ENCODE measurements at places on chromosomes 12 and 14. TPM values are rescaled to one million over a fixed set of nuclear protein-coding genes. Genes with fewer than 3 reads are reported as not detected.

Gene MYF5
- total RNA-seq = not detected

DNA sequence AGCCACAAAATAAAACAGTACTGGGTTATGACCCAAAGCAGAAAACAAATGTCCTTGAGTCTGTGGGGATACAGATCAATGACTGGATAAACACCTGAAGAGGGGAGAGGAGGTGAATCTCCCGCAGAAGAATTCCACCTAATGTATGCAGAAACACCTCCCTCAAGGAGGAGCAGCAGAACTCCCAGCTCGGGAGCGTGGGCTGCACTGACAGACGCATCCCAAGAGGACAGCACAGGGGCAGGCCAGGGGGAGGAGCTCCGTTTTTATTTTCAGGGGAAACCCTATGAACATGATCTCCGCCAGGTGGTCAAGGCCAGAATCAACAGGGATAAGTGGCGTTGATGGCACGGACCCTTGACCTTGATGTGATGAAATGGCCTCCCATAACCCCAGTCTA is 41.8 kb upstream of the PPP2R5C start:
- no peak for DNase-seq

DNA sequence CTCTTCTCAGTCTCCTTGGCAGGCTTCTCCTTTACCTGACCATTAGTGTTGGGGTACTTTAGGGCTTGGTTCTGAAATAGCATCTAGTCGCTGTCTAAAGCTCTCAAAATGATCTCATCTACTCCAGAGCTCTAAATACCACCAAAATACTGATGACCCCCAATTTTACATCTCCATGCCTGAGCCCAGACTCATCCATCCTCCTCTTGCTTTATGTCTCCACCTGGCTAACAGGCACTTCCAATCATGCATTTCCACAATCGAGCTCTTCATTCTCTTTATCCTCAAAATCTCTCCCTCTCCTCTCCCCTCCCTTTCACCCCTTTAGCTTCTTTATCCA is 40.5 kb upstream of the PTGR2 start:
- DNase-seq = no peak

Gene SYT10
- total RNA-seq = not detected

DNA sequence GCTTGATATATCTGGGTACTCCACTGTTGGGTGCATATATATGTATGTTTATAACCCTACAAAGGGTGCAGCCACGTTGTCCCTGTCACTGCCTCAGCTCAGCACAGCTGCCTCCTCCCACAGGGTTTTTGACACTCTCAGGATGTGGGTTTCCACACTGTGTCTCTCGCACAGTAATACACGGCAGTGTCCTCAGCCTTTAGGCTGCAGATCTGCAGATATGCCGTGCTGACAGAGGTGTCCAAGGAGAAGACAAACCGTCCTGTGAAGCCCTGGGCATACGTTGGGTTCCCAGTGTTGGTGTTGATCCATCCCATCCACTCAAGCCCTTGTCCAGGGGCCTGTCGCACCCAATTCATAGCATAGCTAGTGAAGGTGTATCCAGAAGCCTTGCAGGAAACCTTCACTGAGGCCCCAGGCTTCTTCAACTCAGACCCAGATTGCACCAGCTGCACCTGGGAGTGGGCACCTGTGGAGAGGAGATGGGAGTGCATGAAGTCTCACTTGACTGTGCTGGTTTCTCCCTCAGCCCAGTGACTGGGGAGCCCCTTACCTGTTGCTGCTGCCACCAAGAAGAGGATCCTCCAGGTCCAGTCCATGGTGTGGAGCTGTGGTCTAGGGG is 498.7 kb downstream of the TMEM121 start:
- DNase-seq = no peak

Gene HIGD1C
- total RNA-seq = not detected

DNA sequence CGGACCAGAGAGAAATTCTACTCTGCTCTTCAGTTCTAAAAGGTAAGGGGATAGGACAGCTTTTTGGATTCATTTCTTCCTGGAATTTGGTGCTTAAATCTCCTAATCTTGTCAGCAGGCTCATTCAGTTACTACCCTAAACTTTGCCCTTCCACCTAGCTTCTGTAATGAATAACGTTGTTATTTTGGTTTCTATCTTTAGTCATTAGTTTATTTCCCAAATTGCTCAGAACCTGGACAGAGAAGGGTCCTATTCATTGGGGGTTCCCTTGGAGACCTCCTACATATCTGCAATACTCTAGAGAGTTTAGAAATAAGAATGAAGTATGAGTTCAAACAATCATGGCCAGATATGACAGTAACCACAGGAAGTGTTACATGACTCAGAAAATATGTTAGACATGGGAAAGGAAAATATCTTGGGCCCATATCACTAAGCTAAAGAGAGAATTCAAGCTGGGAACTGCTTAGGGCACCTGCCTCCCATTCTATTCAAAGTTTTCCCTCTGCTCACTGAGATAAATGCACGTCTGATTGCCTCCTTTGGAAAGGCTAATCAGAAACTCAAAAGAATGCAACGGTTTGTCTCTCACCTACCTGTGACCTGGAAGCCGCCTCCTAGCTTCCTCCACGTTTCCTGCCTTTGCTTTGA is 87.9 kb downstream of the GAS2L3 start:
- no peak for DNase-seq

GRCh38 chr12:132478845-132479244 is 11.1 kb upstream of the FBRSL1 start:
- DNase-seq = no peak

DNA sequence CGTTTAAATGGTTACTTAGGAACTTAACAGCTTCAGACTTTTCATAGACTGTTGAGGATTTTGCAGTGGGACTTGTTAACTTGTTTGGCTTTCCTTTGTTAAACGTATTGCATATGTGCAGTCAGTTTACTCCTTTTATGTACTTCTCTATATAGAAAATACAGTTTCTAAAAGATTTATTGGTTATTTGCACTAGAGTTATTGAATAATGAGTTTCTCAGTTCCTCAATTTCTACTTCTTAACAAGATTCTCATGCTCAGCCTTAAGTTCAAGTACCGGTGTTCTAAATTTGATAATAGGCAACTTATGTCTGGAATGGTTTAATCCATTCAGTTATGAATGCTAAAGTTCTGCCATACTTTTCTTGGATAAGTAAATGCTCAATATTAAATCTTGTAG is 919 bp downstream of the PSMA3 start:
- no peak for DNase-seq

Gene GARIN6
- total RNA-seq = not detected

GRCh38 chr14:59022144-59022543 is 166.3 kb upstream of the DAAM1 start:
- DNase-seq = peak; percentile 61

GRCh38 chr14:104388541-104389325 is 190.8 kb upstream of the C14orf180 start:
- DNase-seq = no peak

DNA sequence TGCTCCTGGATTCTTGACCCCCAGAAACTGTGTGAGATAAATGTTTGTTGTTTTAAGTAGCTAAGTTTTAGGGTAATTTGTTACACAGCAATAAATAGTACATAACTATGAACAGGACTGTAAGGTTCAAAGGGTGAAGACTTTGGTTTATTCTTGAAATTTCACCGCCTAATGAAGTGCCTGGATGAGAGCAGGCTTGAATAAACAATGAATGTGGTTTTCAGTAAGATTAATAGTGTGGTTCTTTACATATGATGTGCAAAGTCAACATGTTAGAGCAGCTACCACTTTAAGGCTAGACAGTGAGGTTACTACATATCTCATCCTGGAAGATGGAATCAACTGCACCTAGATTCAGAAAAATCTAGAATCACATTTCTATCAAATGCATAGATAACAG is 145.2 kb upstream of the BTG1 start:
- no peak for DNase-seq

Gene SLC6A13
- total RNA-seq = not detected

DNA sequence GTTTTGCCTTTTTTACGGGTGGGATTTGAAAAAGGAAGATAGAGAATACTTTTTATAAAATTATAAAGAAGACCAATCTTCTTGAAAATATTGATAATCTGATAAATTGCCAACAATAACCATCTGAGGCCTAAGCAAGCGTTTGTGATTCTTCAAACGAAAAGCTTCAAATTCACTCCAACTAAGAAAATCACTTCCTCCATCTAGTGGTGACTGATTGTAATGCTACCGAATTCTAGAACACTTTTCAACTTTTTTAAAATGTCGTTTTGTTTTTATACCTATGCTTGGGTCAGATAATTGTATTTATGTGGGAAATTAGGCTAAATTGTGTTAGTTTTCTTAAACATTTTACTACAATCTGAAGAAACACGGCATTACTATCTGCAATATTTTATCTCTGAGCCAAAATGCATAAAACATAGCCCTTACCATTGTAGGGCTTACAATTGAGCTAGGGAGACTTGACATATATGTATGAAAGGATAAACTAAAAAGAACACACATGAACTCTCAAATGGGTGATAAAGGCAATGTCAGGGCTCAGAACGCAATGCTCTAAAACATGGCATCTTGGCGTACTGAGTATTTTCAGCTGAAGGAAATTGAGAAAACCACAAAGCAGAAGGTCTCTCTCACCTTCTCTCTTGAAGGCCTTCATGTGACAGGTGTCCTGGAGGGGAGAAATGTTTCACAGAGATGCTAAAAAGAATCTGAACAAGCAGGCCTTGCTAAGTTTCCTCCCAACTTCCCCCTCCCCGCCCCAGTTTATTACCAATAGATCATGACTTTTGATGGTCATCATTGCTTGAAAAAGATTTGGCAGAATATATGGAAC is 36.8 kb upstream of the G2E3 start:
- DNase-seq = peak; percentile 57

- DNase-seq = no peak
These were observed 400.5 kb downstream of the LRIG3 start for GRCh38 chr12:58519839-58520238.

GRCh38 chr14:24123424-24124417 is 6.7 kb upstream of the FITM1 start:
- no peak for DNase-seq

DNA sequence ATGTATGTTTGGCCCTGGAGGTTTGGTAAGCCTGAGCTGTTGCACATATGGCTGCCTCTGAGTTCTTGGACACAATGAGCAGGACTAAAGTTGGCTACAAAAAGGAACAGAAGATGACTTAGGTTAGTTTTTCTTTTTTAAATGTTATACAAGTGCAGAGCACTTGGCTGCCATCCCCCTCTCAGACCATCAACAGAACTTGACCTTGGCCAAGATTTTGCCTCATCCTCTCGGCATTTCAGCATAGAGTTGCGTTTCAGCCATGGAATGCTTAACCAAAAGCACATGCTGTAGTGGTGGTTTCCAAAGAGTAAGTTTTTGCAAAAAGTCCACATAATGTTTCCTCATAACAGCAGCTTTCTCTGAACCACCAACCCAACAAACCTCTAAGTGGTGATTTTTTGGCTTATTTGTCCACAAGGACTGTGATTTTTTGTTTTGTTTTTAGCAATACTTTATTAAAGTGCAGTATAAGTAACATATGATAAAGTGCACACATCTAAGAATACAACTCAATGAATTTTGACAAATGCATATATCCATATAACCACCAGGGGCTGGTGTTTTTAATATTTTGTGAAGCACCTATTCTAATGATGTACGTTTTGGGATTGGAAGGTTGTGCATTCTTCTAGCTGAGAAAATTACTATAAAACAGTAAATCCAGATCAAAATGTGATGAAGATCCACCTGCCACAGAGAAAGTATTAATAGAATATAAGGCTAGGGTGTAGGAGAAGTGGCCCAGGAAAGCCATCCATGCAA is 12.1 kb upstream of the GALNT16 start:
- DNase-seq = no peak

Gene DENND5B
- 14.8 TPM for total RNA-seq

GRCh38 chr14:76375947-76376404 is at the start of gene ESRRB:
Gene ESRRB, plus strand, starts transcription at chr14:76376137. Its CDS starts 265 bp downstream, at chr14:76376402.
- peak; percentile 47 for DNase-seq

Gene NTS
- total RNA-seq = 91.2 TPM

DNA sequence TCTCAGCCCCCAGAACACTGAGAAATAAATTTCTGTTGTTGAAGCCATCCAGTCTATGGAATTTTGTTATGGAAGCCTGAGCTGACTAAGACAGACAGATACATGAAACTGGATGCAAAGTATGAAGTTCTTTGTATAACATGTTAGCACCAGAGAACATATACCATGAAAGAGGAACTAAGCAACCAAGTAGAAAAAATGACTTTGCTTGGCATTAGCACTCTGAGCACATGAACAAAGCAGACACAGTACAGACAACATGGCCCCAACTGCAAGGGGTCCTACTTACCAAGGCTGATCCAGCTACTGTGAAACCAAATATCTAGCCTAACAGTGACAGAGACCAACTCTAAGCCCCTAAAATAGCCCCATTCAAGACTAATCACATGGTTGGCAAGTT is 13.8 kb downstream of the EXOC5 start:
- no peak for DNase-seq

- no peak for DNase-seq
These were observed 14.1 kb upstream of the SLC25A3 start for GRCh38 chr12:98579347-98579746.

DNA sequence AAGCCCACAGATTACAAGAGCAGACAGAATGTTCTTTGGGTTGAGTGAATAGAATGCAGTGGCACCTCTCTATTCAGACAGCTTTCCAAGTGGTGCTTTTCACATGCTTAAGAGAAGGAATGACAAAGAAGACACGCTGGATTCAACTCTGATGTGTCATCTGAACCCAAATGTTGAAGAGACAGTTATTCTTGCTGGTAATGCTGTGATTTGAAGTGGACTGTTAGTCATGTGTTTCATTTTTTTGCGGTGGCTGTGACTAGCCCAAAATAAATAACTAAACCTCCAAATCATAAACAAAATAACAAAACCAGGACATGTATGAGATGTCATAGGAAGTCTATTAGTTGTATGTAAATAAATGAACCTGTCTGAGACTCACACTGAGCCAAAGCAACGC is 391.8 kb upstream of the PRICKLE1 start:
- DNase-seq = no peak

- DNase-seq = no peak
These were observed 25.4 kb downstream of the DHRS2 start for GRCh38 chr14:23661542-23661941.

Gene VAMP1
- 0.59 TPM for total RNA-seq

GRCh38 chr12:50397117-50397650 is 775 bp upstream of the FAM186A start:
- DNase-seq = no peak

GRCh38 chr14:76958020-76958979 is 70.2 kb downstream of the IRF2BPL start:
- DNase-seq = no peak

DNA sequence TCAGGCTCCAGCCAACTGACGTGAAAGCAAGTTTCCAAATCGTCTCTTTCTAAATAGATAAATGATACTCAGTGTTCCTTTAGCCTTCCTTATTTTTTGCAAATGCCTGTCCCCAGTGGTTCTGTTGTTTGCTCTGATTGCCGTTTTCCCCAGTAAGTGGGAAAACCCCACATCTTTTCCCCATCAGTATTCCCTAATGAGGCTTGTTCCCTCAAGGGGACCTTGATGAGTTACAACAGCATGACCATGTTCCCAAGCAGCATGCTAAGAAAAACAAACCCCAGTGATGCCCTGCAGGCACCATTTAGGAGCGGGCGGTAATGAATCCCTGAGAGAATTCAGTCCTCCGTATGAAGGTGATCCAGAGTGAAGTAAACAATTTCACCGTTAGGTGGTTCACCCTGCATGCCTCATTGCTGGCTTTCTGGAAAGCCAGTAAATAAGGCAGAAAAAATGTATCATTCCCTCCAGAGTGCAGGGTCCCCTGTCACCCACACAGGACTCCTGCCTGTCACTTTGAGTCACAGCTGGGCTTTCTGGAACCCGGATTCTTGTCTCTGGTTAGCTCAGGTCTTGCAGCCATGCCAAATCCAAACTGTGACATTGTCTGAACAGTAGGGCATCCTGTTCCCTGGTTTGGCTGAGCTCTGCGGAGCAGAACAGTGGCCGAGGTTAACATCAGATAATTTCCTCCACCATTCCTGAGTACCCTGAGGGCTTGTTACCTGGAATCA is 222.6 kb downstream of the RGS6 start:
- no peak for DNase-seq

Gene CLEC9A
- not detected for total RNA-seq

All from SK-MEL-5 (cell line).